ENCODE measurements at places on chromosomes 1 and 21. TPM values are rescaled to one million over a fixed set of nuclear protein-coding genes. Genes with fewer than 3 reads are reported as not detected.
A peak's percentile ranks its signal among the peaks of the same experiment; 100 is the strongest.

DNA sequence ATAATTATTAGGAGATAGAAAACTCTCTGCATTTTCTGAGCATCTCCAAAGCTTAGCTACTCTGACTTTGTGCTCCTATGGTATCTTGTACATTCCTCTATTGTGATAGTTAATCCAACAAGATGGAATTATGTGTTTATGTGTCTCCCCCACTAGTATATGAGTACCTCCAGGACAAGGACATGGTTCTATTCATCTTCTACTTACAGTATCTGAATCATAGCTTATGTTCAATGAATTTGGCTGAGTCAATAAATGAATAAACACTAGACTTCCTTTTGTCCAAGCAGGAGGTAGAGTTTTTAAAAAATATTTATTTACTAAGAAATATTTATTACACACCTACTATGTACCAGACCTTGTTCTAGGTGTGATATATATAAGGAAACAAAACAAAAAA, 18.4 kb upstream of the CTH start:
- DNase-seq = no peak

DNA sequence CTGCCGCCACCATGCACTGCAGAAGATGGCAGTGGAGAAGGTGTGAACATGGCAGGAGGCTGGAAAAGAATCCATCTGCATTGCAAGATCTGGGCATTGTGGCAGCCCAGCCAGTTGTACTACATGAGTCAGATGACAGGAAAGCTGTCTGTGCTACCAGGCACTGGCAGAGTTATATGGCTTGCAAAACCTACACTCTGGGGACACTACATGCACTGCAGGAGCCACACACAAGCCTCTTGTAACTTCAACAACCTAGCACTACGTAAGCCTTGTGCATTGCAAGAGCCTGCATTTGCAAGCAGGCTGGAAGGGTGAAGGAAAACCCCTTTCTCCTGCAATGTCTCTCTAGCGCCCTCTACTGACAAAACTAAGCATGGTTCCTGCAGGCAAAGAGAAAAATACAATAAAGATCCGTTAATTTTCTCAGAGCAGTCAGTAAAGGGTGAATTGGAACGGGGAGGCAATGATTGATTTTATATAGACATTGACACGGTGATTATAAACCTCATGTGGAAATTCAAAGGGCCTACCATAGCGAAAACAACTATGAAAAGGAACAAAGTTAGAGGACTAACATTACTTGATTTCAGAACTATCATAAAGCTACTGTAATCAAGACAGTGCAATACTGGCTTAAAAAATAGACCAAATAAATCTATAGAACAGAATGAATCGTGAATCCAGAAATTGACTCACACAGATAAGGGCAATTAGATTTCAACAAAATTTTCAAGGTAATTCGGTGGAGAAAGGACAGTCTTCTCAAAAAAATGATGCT, 26.2 kb upstream of the DYNLT5 start:
- peak; percentile 72 for DNase-seq

- DNase-seq = no peak
Measured at GRCh38 chr21:43767498-43767983, 8.6 kb downstream of the CSTB start.

GRCh38 chr1:111615870-111616715, 3.5 kb upstream of the RAP1A start:
- DNase-seq = no peak

DNA sequence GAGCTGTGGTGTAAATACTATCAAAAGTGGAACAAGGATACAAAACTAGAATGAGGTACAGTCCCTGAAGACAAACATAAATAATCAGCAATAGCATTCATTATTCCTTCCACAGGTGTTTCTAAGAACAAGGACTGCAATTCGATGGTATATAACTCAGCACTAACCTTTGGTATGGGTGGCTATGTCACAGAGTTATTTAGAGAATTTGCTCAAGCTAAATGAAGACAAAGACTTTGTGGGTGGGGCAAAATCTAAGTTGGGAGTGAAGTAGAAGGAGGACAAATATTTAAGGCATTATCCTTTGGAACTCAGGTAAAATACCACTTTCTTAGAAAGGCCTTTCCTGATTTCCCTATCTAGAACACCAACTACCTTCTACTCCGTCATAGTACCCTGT, 51.5 kb upstream of the CNN3 start:
- no peak for DNase-seq

The CDA gene
- total RNA-seq = not detected

The CELSR2 gene
- total RNA-seq = 2.6 TPM
